ENCODE measurements at places on chromosomes 12 and 14.

- DNase-seq: no peak
Observed at GRCh38 chr14:104096751-104097700, 11.5 kb downstream of the ASPG start.

DNA sequence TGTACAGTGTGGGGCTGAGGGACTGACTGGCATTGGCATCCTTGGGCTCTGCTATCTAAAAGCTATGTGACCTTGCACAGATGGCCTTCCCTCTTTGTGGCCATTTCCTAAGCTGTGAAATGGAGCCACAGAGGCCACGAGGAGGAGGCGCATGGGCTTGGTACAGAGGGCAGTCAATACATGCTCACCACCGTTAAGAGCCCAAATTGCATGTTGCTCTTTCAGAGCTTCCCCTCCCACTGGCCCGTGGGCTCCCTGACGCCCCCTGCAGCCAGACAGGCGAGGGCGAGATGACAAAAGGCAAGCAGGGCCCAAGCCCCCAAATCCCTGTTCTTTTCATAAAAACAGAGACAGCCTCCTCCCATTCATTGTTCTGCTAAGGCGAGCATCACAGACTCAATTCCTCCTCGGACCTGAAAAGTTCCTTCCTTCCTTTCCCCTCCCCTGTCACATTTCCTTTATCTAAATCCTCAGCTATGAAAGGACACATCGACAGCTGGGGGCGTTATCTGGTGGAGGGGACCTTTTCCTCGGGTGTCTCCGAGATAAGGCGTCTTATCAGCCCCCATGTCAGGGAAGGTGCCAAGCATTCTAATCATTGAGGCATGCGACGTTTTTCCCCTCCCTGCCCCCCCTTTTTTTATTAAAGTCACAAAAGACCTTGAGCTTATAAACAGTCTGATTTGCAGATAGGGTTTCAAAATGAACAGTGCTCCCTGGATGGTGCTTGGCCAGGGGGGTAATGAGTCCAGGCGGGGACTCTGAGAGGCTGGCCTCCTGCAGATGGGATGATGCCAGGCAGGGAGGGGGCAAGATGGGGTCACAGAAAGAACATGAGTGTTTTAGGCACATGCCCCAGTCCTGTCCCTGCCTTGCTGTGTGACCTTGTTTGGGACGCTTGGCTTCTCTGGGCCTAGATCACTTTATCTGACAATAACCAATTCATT is 26.4 kb downstream of the FAM222A start:
- DNase-seq: no peak

DNA sequence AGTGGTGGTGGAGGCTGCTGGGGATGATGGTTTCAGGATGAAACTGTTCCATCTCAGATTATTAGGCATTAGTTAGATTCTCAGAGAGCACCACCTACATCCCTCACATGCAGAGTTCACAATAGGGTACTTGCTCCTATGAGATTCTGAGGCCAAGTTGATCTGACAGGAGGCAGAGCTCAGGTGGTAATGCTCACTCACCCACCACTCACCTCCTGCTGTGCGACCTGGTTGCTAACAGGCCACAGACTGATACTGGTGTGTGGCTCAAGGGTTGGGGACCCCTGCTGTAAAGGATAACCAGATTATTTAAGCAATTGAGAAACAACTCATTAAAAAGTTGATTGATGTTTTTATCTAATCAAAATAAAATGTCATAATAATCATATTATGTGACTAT is 248.5 kb downstream of the RERGL start:
- DNase-seq: no peak

- DNase-seq: no peak
Observed at GRCh38 chr14:75769047-75769685, 108.1 kb downstream of the TTLL5 start.

GRCh38 chr14:72928872-72929271 is 2.6 kb downstream of the DCAF4 start:
- no peak for DNase-seq

DNA sequence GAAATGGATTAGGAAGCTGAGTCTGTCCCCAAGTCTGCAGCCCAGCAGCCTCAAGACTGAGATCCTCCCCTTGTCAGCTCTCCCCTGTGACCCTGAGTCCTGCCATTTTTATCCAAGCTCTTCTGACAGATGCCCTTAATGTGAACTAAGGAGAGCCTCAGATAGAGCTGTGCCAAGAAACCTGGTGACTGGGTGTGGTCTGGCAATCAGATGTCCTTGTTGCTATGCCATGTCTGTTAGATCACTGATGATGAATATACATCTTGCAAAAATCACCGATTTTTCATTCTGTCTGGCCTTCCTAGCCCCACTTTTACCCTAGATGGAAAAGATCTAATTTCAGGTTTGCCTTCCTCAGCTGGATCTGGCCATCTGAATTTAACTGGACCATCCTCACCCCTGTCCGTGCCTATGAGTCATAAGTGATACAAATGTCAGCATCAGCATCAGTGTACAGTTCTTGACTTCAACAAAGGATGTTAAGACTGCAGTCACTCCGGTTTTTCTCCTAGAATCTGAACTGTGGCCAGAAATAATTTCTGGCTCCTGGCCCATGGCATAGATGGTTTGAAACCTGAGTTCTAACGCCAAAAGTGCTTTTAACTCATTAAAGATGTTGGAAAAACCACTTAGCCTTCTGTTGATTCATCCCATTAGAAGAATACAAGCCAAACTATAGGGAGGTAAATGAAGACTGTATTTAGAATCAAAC is 61.2 kb upstream of the GRIP1 start:
- DNase-seq: no peak

- no peak for DNase-seq
Observed at GRCh38 chr12:49297695-49298060, 2.7 kb downstream of the PRPH start.
